ENCODE measurements at places on chromosomes 4 and X. TPM values are rescaled to one million over a fixed set of nuclear protein-coding genes. Genes with fewer than 3 reads are reported as not detected.

ACOX3 gene
- total RNA-seq: 26.3 TPM

ASB9 gene
- total RNA-seq: 5.6 TPM

CACNA1F gene
- total RNA-seq: not detected

MAGEA6 gene
- not detected for total RNA-seq

MGARP gene
- total RNA-seq: 16.2 TPM

GK2 gene
- total RNA-seq: not detected

ABCB7 gene
- total RNA-seq: 22.0 TPM

CFI gene
- total RNA-seq: 21.4 TPM

LNX1 gene
- total RNA-seq: 1.3 TPM

CNKSR2 gene
- 0.48 TPM for total RNA-seq

PCYT1B gene
- total RNA-seq: 0.90 TPM

PFKFB1 gene
- 0.20 TPM for total RNA-seq

USP38 gene
- 18.1 TPM for total RNA-seq

DRP2 gene
- total RNA-seq: 0.78 TPM

GPR143 gene
- 9.3 TPM for total RNA-seq

ZBED1 gene
- total RNA-seq: 46.5 TPM

DNAAF6 gene
- not detected for total RNA-seq

LINC00632 gene
- 12.7 TPM for total RNA-seq

NOX1 gene
- total RNA-seq: not detected

NDST3 gene
- total RNA-seq: not detected

CT83 gene
- not detected for total RNA-seq

USP17L25 gene
- total RNA-seq: not detected

DCAF12L1 gene
- total RNA-seq: 23.2 TPM

GRPR gene
- total RNA-seq: 0.28 TPM

TENM3 gene
- 6.2 TPM for total RNA-seq

SORCS2 gene
- total RNA-seq: not detected

NHS gene
- 1.1 TPM for total RNA-seq

FGA gene
- total RNA-seq: not detected

MCUB gene
- total RNA-seq: 35.2 TPM

MID1 gene
- total RNA-seq: 29.8 TPM

SMARCA1 gene
- total RNA-seq: 29.3 TPM
